Activated naive CD4-positive, alpha-beta T cell treated with anti-CD3 and anti-CD28 coated beads, Interleukin-2, amount 10 ng/mL, durations not matched to agents 5 hours and 36 hours (primary cell): ENCODE measurements at places on chromosomes 12 and 14. TPM values are rescaled to one million over a fixed set of nuclear protein-coding genes. Genes with fewer than 3 reads are reported as not detected.

Gene AP4S1
- total RNA-seq, result 6.8 TPM

Gene CCER1
- total RNA-seq, result not detected

Gene PLCZ1
- not detected for total RNA-seq

Gene CLEC1B
- not detected for total RNA-seq
